ENCODE measurements at places on chromosomes 13 and 19. TPM values are rescaled to one million over a fixed set of nuclear protein-coding genes. Genes with fewer than 3 reads are reported as not detected.

DNA sequence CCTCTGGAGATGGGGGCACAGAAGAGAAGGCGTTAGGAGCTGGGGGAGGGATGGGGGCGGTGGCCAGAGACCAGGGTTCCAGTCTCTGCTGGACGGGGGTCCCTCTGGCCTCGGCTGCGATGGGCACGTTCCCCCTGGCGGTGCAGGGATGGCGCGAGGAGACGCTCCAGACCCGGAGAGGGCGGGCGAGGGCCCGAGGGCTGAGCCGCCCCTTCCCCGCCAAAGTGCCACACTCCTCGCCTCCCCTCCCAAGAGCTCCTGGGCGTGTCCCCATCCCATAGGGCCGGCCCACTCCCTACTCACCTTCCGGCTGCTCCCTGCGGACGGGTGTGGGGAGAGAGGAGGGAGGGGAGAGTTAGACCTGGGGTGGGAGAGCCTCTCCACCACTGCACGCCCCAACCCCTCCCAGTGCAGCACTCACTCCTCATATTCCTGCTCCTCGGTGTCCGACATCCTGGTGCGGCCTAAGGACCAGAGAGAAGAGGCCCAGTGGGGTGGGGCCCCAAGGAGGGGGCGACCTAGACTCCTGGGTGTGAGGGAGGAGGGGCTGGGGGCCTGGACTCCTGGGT lies 2.2 kb downstream of the TNNT1 start:
- DNase-seq = peak; percentile 95

DNA sequence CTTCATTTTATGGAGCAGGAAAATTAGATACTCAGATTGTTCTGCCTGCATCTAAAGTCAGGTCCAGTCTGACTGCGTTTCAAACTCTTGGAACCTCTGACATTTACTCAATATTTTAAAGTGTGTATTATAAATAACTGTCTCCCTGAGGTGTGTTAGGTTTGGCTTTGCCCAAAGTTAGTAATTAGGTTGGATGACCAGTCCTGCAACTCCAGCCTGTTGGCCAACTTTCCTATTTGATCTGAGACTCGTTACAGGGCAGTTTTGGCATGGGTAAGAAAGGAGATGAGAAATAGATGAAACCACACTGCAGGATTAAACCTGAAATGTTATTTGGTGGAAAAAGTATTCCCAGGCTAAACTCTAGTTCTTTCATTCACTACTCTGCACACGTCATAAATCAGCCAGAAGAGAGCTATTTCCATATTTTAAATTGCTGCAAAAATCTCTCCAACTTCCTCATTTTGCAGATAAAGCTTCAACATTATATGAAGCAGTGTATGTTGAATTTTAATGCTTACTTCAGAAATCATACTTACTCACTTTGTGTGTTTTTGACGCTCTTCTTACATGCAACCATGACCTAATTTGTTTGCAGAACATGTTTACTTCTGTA lies 357.1 kb downstream of the DCT start:
- no peak for DNase-seq

GRCh38 chr13:29196409-29197074 lies 376.4 kb downstream of the MTUS2 start:
- no peak for DNase-seq

Gene ZNF324B
- total RNA-seq = 3.3 TPM

- DNase-seq = no peak
Observed at GRCh38 chr13:65488606-65489005, 1741.5 kb downstream of the PCDH9 start.

Gene N4BP2L1
- not detected for total RNA-seq

DNA sequence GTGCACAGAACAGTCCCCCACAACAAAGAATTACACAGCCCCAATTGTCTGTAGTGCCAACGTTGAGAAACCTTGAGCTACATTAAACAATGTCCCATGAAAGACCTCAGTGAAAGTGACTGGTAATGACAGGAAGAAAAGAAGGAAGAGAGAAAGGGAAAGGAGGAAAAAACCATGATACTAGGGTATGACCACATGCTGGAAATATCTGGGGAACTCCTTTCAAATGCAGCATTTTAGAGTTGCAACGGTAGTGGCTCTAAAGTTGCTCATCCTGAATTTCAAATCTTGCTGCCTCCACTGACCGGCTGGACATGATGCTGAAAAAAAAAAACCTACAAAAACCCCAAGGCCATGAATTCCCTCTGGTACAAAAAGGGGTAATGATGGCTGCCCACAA lies 26.5 kb downstream of the FPR3 start:
- DNase-seq = no peak

- no peak for DNase-seq
Observed at GRCh38 chr13:100537951-100538462, 50.6 kb downstream of the GGACT start.

DNA sequence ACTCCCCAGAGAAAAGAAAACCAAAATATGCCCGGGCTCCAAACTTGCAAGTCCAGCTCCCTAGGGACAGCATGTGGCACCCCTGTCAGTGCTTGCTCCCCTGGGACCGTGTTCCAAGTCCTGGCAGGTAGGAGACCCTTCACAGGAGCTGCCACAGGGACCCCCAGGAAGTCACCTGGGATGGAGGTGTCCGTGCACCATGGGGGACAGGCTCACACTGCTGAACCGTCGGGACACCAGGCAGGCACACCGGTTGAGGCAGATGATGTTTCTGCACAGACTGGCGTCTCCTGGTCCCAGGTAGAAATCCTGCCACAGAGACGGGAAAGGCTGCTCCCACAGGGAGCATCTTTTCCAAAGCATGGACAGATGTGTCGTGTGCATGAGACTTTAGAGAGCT lies 11.7 kb upstream of the PROZ start:
- DNase-seq = no peak

Gene ZNF285
- total RNA-seq = 0.31 TPM

Gene LRG1
- total RNA-seq = 0.43 TPM

DNA sequence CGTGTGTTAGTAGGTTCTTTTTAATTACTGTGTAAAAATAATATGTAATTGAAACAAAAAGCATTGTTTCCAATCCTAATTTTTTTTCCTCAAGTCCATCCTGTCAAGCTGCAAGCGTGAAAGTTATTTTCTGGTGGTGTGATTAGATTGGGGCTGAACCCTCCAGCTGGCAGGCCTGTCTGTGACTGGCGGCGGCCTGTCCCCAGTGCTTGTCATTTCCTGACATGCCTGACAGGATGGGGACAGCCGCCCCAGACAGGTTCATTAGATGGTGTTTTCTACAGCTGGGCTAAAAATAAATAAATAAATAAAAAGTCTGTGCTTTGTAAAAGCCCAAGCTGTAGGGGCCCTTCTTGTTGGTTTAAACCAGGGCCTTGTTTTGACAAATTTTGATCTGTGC lies 53.7 kb upstream of the MAB21L1 start:
- no peak for DNase-seq

- DNase-seq = no peak
Observed at GRCh38 chr19:13210339-13210775, 60.1 kb downstream of the IER2 start.
